Activated CD4-positive, alpha-beta T cell treated with anti-CD3 and anti-CD28 coated beads, Interleukin-2, amount 50 U/mL, for 1 hour (primary cell): ENCODE measurements at places on chromosomes 13 and 19.

- DNase-seq: no peak
These were observed 8.9 kb upstream of the FARP1 start for GRCh38 chr13:98133946-98134345.

DNA sequence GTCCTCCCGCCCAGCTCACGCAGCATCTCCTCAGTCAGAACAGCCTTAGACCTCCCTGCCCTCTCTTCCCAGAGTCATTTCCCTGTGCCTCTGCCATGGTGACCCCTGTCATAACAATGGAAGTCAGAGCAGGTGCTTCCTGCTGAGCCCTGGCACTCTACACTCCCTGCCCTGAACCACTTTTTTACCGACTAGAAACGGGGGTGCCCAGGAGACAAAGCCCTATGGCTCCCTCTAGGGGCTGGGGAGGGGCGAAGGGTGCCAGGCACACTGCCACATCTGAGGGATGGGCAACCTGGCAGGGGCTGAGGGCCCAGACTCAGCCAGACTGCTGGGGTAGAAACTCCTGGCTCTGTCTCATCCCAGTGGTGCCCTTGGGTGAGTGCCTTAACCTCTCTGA lies 16.4 kb downstream of the ZNF574 start:
- DNase-seq: peak; percentile 38

- DNase-seq: no peak
These were observed 48.2 kb downstream of the STK24 start for GRCh38 chr13:98528663-98529064.

- no peak for DNase-seq
These were observed 10.6 kb downstream of the TRIP10 start for GRCh38 chr19:6750062-6750461.

DNA sequence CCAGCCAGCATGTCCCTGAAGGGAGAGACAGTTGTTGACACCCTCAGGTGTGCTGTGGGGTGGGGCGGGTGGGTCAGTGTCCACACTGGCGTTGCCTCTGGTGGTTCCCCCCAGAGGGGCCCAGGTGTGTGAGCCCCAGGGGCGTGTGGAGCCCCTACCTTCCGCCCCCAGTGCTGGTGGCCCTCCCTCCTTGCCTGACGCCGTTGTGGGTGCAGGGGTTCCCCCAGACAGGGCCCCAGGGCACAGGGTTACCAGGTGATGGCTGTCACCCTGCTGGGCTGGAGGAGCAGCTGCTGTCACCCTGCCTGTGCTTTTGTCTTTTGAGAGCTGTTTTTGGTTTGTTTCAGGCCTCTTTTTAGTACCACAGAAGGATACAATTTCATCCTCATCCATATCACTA lies 27.2 kb downstream of the ATP4B start:
- DNase-seq: no peak

DNA sequence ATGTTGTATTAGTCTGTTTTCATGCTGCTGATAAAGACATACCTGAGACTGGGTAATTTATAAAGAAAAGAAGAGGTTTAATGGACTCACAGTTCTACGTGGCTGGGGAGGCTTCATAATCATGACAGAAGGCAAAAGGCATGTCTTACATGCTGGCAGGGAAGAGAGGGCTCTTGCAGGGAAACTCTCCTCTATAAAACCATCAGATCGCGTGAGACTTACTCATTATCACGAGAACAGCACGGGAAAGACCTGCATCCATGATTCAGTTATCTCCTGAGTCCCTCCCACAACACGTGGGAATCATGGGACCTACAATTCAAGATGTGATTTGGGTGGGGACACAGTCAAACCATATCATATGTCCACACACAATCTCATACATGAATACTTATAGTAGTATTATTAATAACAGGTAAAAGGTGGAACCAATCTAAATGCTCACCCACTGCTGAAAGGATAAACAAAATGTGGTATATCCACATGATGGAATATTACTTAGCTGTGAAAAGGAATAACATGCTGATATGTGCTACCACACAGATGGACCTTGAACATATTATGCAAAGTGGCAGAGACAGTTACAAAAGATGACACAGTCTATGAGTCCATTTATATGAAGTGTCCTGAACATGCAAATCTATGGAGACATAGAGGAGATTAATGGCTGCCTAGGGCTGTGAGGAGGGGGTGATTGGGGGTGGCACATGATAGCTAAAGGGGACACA lies 20.9 kb upstream of the CEBPA start:
- no peak for DNase-seq

DNA sequence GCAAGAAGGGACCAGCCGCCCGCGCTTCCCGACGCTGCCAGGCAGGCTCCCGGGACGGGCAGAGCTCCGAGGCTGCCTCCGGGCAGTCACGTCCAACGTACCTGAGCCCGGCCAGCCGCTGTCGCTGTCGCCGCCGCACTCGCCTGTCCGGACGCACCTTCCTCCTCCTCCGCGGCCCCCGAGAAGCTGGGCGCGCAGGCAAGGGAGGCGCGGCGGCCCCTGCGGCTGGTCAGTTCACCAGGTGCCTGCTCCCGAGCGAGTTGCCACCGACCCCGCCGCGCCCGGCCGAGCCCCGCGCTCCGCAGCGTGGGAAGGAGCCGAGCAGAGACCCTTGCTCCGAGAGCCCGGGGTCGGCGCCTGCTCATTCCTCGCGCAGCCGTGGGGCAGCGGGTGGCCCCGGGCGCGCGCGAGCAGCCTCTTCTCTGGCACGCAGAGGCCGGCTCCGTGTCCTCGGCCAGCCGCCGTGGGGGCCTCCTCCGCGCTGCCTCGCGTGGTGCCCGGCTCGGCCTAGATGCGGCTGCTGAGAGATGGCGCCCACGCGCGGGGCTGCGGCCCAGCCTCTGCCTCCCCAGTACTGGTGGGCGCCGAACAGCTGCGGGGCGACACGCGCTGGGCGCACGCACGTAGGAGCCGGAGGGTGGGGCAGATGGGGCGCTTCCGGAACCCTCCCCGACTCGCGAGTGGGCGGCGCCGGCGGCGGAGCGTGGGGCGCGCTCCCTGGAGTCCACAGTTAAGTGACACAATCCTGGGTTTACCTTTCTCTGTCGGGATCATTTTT lies 419.4 kb downstream of the UQCRFS1 start:
- DNase-seq: no peak

DNA sequence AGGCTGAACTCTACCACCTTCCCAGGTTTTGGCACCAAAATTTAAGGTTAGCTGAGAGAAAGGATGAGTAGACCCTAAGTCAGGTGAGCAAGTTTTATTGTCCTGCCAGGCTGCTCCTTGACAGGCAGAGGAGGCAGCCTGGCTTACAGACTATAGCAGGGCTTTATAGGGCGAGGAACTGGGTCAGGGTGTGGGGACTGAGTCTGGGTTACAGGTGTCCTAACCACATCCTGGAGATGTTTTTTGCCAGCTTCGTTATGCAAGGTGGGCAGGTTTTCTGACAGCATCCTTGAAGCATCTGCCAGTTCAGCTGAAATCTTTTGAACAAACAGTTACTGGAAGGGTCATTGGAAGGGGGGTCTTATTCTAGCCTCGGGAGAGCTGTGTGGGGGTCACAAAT lies 905.7 kb upstream of the SLITRK5 start:
- no peak for DNase-seq
